Psoas muscle (tissue), 8 donors: ENCODE measurements at places on chromosomes 13 and 19. TPM values are rescaled to one million over a fixed set of nuclear protein-coding genes. Genes with fewer than 3 reads are reported as not detected.

The TIMM29 gene
- total RNA-seq = 12.9 TPM

The CBY2 gene
- total RNA-seq = not detected

The LIG4 gene
- total RNA-seq = 10.3 TPM

The LHB gene
- not detected for total RNA-seq

The ZNF581 gene
- 14.5 TPM for total RNA-seq

The MAB21L1 gene
- total RNA-seq = 1.3 TPM

The SMG9 gene
- 16.3 TPM for total RNA-seq
